ENCODE measurements at places on chromosomes 13 and 19. TPM values are rescaled to one million over a fixed set of nuclear protein-coding genes. Genes with fewer than 3 reads are reported as not detected.
A peak's percentile ranks its signal among the peaks of the same experiment; 100 is the strongest.

GRCh38 chr13:108787700-108788414, 158.4 kb downstream of the MYO16 start:
- H3K4me1 ChIP-seq = no peaks in the 10 kb centered on the region
- H3K27me3 ChIP-seq = no peaks in the 10 kb centered on the region
- no peak overlapping the region for H3K4me3 ChIP-seq

DNA sequence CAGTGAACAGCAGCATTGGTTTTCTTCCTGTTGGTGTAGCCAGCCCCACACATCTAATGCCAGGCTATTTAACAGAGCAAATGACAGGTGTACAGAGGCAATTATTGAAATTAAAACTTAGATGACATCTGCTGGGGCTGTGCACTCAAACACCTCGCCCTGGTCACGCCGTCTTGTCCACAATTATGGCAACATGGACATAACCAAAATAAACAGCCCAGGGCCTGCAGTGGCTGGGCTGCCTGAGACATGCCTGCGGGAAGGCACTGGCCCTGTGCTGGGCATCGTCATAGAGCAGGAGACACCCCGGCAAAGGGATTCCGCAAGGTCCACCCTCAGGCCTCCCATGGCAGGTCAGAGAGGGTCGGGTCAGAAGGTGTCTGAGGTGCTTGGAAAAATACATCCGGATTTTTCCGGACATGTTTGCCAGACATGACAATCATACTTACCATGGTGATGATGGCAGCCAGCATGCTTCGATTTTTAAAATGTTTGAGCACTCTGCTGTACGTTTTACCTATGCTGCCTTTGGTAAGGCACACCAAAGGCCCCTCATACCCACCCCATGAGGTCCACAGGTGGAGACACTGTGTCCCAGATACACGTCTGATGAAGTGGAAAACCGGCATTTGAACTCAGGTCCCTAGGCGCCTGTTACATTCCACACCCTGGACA, 47.8 kb downstream of the TSHZ3 start:
- peaks cover 2% of the 10 kb centered on the region for H3K27me3 ChIP-seq
- H3K4me1 ChIP-seq = no peaks in the 10 kb centered on the region
- H3K27ac ChIP-seq = no peak overlapping the region
- no peak for DNase-seq
- no peaks in the 10 kb centered on the region for H3K36me3 ChIP-seq

- H3K4me3 ChIP-seq = no peak overlapping the region
- H3K27me3 ChIP-seq = no peaks in the 10 kb centered on the region
- no peaks in the 10 kb centered on the region for H3K4me1 ChIP-seq
- DNase-seq = no peak
Observed at GRCh38 chr13:53398051-53398450, 369.4 kb downstream of the OLFM4 start.

GRCh38 chr19:1019980-1020867, 699 bp downstream of the TMEM259 start:
- peaks cover 24% of the 10 kb centered on the region for H3K4me1 ChIP-seq
- peaks cover 8% of the 10 kb centered on the region for H3K36me3 ChIP-seq
- peak overlapping the region; percentile 98 for H3K4me3 ChIP-seq
- no peaks in the 10 kb centered on the region for H3K27me3 ChIP-seq
- DNase-seq = peak; percentile 82

GRCh38 chr13:57823704-57824103, 192.2 kb downstream of the PCDH17 start:
- H3K4me1 ChIP-seq = no peaks in the 10 kb centered on the region
- DNase-seq = no peak
- H3K36me3 ChIP-seq = no peaks in the 10 kb centered on the region
- H3K4me3 ChIP-seq = no peak overlapping the region

DNA sequence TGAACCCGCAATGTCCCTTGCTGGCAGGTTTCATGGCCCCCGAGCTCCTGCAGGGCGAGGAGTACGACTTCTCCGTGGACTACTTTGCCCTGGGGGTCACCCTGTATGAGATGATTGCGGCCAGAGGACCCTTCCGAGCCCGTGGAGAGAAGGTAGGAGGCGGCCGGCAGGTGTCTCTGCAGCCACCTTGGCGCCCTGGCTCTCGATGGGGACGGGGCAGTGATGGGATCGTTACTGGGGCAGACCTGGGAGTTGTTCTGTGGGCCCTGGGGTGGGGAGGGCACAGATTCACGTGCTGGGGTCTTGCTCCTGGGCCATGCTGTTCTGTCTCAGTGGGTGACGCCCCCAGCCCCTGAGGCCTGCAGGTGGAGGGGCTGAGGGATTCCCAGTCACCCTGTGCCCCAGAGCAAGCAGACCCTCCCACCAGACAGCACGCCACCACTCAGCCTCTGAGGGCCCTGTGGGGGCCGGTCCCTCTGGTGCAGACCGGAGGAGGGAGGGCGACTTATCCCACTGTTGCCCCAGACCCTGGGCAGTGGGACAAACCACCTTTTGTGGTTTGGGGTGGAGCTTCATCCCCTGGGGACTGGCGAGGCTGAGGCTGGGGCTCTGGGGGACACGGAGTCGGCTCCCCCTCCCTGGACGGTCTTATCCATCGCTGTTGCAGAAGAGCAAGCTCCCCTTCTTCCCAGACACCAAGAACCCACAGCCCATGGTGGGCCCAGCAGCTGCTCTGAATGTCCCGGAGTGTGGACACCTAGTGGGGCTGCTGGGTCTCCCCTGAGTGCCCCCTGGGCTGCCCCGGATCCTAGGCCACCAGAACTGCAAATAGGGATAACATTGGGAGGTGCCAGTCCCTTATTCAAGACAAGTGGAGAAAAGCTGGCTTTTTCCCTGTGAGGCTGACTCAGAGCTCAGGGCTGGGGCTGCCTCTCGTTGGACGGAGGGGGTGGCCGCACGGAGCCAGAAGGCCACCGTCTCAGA, 27.5 kb upstream of the TMEM255B start:
- H3K27ac ChIP-seq = no peak overlapping the region
- H3K4me3 ChIP-seq = no peak overlapping the region
- peaks cover 4% of the 10 kb centered on the region for H3K27me3 ChIP-seq

- H3K36me3 ChIP-seq = peaks cover 84% of the 10 kb centered on the region
- H3K4me3 ChIP-seq = no peak overlapping the region
- DNase-seq = no peak
- peaks cover 4% of the 10 kb centered on the region for H3K4me1 ChIP-seq
Observed at GRCh38 chr19:37329686-37330085, 41.2 kb upstream of the ZNF527 start.

- peaks cover 13% of the 10 kb centered on the region for H3K36me3 ChIP-seq
- peaks cover 20% of the 10 kb centered on the region for H3K4me1 ChIP-seq
- H3K27me3 ChIP-seq = no peaks in the 10 kb centered on the region
- DNase-seq = no peak
- peak overlapping the region; percentile 43 for H3K27ac ChIP-seq
Observed at GRCh38 chr13:40306817-40307216, 359.6 kb downstream of the FOXO1 start.

DNA sequence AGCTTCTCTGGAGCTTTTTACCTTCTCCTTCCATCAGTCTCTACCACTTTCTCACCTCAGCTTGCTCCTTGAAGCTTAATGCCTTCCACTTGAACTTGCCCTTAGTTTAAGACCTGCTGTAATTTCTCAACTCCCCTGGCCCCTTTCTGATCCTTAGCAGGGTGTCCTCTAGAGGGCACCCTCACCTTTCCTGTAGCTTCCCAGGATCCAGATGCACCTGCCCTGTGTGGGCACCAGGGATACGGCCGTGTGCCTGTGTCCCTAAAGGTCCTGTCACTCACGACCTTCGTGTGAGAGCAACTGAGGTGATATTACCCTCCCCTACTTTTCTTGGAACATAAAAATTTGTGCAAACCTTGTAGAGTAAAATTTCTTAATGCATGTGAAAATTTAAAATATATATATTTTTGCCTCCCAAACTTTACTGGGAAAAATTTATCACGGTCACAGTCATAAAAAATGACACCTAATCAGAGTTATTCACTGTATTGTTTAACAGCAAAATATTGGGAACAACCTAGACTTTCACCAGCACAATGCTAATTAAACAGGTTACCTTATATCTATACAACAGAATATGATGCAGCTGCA, 46.4 kb downstream of the PSG3 start:
- H3K27ac ChIP-seq = no peak overlapping the region
- no peak for DNase-seq
- H3K4me3 ChIP-seq = no peak overlapping the region
- H3K4me1 ChIP-seq = no peaks in the 10 kb centered on the region
- H3K27me3 ChIP-seq = peaks cover 10% of the 10 kb centered on the region
- H3K36me3 ChIP-seq = no peaks in the 10 kb centered on the region

DNA sequence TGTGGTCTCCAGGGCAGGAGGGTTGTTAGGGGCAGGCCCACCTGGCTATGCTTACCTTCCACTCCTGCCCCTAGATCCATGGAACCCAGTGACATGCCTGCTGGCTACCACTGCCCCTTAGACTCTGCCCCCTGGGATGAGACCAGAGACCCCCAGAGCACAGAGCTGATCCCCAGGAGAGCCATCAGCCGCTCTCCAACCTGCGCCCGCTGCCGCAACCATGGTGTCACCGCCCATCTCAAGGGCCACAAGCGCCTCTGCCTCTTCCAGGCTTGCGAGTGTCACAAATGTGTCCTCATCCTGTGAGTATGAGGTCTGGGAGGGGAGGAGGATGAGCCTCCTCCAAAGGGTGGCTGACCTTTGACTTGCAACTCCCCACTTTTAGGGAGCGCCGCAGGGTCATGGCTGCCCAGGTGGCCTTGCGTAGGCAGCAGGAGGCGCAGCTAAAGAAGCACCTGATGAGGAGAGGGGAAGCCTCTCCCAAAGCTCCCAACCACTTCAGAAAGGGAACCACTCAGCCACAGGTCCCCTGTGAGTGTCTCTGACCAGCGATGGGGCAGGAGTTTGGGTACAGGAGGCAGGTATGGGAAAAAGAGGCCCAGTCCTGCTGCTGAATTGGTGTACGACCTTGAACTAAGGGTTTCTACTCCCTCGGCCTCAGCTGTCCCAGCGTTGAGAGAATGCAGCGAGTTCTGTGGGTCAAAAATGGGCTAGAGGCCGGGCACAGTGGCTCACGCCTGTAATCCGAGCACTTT, 2.7 kb downstream of the DMRTC2 start:
- H3K27ac ChIP-seq = no peak overlapping the region
- H3K4me3 ChIP-seq = no peak overlapping the region
- no peaks in the 10 kb centered on the region for H3K4me1 ChIP-seq
- peaks cover 22% of the 10 kb centered on the region for H3K27me3 ChIP-seq
- no peak for DNase-seq
- no peaks in the 10 kb centered on the region for H3K36me3 ChIP-seq

DNA sequence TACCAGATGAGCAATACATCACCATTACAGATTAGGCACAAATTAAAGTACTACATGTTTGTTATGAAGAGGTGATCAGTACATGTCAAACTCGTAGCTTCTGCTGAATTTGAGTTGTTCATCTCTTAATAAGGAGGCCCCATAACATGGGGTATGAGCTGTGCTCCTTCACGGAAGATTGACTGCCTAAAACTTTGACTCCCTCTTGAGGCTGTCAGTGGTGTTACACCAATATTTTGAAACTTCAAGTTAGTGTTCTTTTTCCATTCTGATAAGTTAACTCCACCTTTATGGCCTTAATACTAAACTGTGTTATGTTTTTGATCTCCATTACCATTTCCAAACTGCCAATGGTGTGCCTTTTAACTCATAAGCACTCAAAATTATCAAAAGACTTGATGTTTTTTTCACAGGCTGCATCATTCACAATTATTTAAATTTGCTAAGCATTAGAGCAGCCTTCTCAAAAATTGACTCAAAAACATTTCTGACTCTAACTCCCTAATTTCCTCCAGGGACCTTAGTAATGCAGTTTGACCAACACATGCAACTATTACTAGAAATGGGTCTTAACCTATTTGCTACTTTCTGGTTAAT, 1591.5 kb downstream of the PCDH9 start:
- H3K4me1 ChIP-seq = no peaks in the 10 kb centered on the region
- DNase-seq = peak; percentile 53
- no peak overlapping the region for H3K4me3 ChIP-seq
- H3K27ac ChIP-seq = no peak overlapping the region
- no peaks in the 10 kb centered on the region for H3K27me3 ChIP-seq

DNA sequence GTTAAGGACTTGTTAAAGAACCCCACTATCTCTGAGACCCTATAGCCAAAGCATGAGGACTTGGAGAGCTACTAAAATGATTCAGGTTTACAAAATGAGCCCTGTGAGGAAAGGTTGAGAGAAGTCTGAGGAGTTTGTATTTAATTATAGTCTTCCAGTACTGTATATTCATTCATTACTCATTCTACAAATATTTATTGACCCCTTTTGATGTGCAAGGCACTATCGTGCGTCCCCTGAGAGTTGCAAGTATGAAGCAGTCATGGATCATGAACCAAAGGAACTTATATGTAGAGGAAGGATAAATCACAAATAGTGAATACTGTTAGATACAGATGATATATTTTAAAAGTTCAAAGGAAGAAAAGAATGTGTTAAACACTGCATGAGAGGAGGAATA, 84.4 kb downstream of the DNAJC15 start:
- H3K4me1 ChIP-seq = peaks cover 2% of the 10 kb centered on the region
- DNase-seq = no peak
- H3K27ac ChIP-seq = no peak overlapping the region
- H3K27me3 ChIP-seq = peaks cover 2% of the 10 kb centered on the region
- H3K4me3 ChIP-seq = no peak overlapping the region

- no peak for DNase-seq
- peaks cover 11% of the 10 kb centered on the region for H3K4me1 ChIP-seq
- no peak within 1 kb of the TSS for H3K27ac ChIP-seq
- no peaks in the 10 kb centered on the region for H3K36me3 ChIP-seq
- H3K27me3 ChIP-seq = no peaks in the 10 kb centered on the region
- no peak within 1 kb of the TSS for H3K4me3 ChIP-seq
Observed at GRCh38 chr19:42427313-42427712, at the start of gene LIPE. Gene LIPE (minus strand): TSS chr19:42427388. CDS start chr19:42427149, 239 bp downstream.

GRCh38 chr19:50695251-50696093, 24.1 kb downstream of the SHANK1 start:
- no peaks in the 10 kb centered on the region for H3K4me1 ChIP-seq
- H3K27me3 ChIP-seq = peaks cover 30% of the 10 kb centered on the region
- H3K27ac ChIP-seq = no peak overlapping the region
- H3K4me3 ChIP-seq = no peak overlapping the region
- DNase-seq = peak; percentile 82

- H3K36me3 ChIP-seq = peaks cover 3% of the 10 kb centered on the region
- DNase-seq = no peak
Observed at GRCh38 chr19:40600570-40601133, 517 bp upstream of the LTBP4 start.

Gene ASF1B
- total RNA-seq = 90.2 TPM

Gene PLK5
- not detected for total RNA-seq

Gene TMPRSS9
- 0.09 TPM for total RNA-seq

Gene ZNF813
- total RNA-seq = 5.2 TPM

Gene TMEM238
- total RNA-seq = 9.7 TPM

Gene SIAH3
- not detected for total RNA-seq

Gene NFIX
- total RNA-seq = 8.3 TPM

Gene CYP2F1
- total RNA-seq = not detected
